ENCODE measurements at places on chromosomes 6 and 20.

- no peak for DNase-seq
Observed at GRCh38 chr6:148416330-148416965, 73.8 kb downstream of the SASH1 start.

- DNase-seq: no peak
Observed at GRCh38 chr6:28384143-28384533, 15.4 kb downstream of the ZSCAN12 start.

- DNase-seq: peak; percentile 78
Observed at GRCh38 chr6:101402622-101403031, 9.1 kb downstream of the GRIK2 start.

GRCh38 chr6:111743360-111743759 lies 129.9 kb downstream of the FYN start:
- no peak for DNase-seq

- DNase-seq: no peak
Observed at GRCh38 chr6:139868576-139868975, 494.1 kb upstream of the CITED2 start.

GRCh38 chr20:57167971-57168701 lies 98.3 kb downstream of the BMP7 start:
- no peak for DNase-seq

DNA sequence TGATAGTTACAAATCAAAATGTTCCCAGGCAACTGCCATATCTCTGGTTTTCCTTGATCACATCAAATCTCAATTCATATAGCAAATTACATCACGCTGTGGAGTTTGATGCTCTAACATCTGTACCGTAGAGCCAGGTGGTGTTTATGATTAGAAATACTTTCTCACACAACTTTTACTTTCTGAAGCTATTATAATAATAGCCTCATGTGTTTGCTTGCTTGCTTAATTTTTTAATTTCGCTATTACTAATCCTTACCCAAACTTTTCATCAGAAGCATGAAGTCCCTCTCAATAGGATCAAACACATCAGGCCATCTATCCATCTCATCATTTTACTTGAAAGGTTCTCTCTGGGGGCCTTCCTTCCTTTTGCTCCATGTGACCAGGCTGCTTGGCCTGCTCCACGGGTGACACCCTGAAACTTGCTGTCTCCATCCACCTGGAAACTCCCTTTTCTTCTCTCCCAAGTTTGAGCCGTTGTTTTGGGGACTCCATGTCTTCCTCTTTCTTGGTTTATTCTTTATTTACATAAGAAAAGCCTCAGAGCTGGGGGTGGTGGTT lies 75.4 kb downstream of the ADAT2 start:
- DNase-seq: no peak

- no peak for DNase-seq
Observed at GRCh38 chr20:15726416-15726815, 846.8 kb downstream of the KIF16B start.

DNA sequence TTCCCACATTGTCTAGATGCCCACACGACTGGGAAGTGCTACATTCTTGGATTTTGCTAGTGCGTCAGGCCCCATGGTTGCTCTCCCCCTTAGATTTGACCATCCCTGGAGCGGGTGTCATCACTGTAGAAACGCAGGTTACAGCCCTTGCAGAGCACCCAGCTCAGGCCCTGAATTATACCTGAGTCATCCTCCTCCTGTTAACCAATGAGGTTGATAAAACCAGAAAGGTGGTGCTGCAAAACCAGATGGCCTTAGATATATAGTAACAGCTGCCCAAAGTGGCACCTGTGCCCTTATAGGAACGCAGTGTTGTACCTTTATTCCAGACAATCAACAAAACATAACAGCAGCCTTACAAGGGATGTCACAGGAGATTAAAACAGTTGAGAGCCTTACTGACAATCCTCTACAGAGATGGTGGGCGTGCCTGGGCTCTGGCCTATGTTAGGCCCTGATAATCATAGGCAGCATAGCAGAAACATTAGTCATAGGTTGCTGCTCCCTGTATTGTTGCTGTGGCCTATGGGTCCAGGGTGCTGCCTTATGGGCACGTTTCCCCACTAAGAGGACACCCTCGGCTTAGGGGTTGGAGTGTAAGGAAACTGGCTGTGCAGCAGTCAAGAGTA lies 33.6 kb upstream of the HSF2 start:
- DNase-seq: no peak

- no peak for DNase-seq
Observed at GRCh38 chr6:88572449-88573139, 390.8 kb downstream of the RNGTT start.

DNA sequence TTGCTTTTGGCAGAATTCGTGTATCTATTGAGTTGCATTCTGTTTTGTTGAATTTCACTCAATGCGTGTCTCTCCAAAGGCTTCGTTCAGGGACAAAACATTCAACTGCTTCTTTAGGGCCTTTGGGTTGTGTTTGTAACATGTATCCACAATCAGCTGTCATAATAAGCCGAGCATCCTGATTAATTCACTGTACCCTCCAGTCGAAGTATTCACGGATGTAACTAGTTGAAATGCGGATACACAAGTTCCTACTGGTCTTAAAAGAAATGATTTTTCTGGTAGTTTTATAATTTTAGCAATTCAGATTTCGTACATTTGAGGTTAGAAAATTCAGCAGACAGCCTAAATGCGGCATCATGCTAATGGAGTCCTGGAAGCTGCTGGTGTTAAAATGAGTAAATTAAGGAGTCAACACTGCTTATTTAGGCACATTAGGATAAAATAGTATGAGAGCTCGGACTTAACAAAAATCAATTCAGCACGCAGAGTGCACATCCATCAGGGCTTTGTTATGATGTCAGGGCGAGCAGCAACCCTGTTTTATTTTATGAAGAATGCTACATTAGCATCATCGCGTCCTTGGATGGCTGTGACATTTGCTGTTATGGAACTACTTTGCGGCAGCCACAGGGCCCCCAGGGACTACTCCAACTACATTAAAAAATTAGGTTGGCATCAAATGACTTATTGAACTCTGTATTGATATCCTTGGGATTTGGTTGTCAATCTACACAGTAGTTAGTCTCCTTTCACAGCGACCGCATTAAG lies 489.3 kb upstream of the FLRT3 start:
- DNase-seq: peak; percentile 36

GRCh38 chr6:11215773-11216172 lies 16.7 kb downstream of the NEDD9 start:
- DNase-seq: no peak

GRCh38 chr6:73565767-73566485 lies 45.1 kb upstream of the EEF1A1 start:
- no peak for DNase-seq

GRCh38 chr6:148082696-148083095 lies 259.9 kb upstream of the SASH1 start:
- no peak for DNase-seq

DNA sequence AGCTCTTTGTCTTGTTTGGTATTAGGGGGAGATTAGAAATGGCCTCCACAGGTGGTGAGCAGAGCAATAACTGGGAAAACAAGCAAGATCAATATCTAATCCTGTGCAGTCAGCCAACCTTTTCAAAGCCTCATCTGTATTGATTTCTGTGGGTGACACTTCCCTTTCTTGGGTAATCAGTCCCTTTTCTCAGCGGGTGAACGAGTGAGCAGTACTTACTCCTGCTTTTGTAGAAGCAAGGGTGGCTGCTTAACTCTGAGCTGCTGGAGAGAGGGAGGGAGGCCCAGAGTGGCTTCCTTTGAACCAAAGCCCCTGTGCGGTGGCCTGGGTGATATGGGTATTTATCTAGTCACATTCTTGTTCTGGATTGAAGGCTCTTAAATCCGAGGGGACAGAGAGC lies 254.8 kb upstream of the CHD6 start:
- no peak for DNase-seq

- DNase-seq: no peak
Observed at GRCh38 chr6:101803136-101803535, 409.6 kb downstream of the GRIK2 start.

- no peak for DNase-seq
Observed at GRCh38 chr6:11143394-11144371, 32.2 kb upstream of the ERVFRD-1 start.

DNA sequence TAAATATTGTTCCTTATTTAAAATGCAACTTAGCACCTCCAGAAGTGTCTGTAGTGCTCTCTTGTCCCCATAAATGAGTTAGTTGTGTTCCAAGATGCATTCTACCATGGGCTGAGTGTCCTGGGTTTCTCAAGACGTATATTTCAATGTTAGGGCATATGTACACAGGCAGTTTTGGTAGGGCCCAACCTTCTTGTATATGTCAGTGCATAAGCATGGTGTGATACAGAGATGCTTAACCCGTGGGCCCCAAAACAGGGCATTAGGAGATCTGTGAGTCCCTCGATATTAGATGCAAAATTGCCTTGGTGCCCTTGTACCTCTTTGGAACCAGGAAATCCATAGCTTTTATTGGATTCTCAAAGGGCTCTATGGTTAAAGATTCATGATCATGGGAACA lies 91.5 kb upstream of the HIVEP1 start:
- DNase-seq: no peak

DNA sequence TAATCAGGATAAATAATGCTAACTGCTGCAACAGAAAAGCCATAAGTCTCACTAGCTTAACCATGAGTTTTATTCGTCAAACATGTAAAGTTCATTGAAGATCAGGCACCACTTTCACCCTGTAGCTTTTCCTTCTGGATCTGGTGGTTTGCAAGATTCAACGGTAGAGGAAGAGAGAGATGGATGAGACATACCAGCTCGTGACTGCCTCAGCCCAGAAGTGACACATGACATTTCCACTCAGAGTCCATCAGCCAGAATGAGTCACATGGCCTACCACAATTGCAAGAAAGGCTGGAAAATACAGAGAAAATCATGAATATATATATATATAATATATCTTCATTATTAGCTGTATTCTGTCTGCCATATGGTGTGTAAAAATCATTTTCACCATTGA lies 29.0 kb downstream of the SPTLC3 start:
- DNase-seq: no peak

DNA sequence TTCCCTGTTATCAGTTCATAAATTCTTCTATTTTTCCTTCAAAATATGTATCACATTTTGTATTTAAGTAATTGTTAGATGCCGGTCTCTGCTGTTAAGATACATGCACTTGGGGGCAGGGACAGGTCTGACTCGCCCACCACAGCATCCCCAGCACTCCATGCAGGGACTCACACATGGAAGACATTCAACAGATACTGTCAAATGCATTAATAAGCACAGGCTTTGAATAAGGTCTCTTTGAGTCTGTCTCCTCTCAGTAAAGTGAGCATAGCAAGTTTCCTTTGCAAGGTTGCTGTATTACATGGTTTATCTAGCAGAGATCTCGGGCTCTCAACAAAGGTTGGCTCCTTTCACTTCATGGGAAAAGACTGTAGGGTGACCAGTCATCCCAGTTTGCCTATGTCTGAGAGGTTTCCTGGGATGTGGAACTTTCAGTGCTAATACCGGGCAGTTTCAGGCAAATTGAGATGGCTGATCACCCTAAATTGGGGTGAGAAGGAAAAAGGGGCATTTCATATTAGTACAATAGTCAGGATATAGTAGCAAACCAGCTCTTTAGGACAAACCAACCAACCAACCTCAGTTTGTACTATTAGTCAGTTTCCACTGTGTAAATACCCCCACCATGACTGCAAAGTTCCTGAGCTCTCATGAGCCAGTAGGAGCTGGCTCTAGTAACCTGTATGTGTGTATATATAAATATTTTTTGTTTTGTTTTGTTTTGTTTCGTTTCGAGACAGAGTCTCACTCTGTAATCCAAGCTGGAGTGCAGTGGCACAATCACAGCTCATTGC lies 15.0 kb downstream of the JPH2 start:
- no peak for DNase-seq

- DNase-seq: no peak
Observed at GRCh38 chr6:142926177-142926493, 18.8 kb downstream of the HIVEP2 start.

GRCh38 chr20:11847827-11848226 lies 69.9 kb upstream of the BTBD3 start:
- no peak for DNase-seq

- no peak for DNase-seq
Observed at GRCh38 chr20:13868331-13868730, 83.5 kb downstream of the NDUFAF5 start.

- DNase-seq: peak; percentile 35
Observed at GRCh38 chr20:11917663-11918062, at the start of gene BTBD3. Gene BTBD3 (plus strand): TSS chr20:11917893. CDS start chr20:11918276, 383 bp downstream.

DNA sequence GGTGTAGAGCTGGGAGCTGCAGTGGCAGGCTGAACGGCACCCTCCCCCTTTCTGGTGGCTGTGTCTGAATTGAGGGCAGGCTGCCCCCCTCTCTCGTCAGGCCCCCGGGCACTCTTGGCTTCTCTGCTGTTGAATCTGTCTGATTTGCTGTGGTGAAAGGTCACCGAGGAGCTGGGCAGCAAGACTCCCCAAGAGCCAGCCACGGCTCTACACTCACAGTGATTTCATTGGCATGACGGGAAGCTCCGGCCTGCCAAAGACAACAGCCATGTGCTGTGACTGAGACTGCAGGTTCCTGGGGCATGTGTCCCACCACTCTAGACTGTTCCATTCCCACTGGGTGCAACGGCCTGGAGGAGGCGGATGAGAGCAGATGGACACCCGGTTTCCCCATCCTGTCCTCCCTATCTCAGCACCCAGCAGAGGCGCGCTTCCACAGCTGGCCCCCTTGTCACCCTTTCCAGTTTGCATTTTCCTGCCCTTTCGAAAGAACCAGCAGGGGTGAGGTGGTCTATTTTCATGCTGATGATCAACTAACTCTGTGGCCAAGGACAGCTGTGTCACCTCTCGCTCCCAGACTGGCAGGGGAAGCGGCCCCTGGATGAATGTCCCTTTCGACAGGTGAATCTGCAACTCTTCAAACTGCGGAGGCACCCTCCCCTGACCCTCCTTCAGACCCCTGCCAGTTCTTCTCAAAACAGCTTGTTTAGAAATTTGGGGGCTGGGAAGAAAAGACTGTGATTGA lies 2.2 kb downstream of the APCDD1L start:
- no peak for DNase-seq

DNA sequence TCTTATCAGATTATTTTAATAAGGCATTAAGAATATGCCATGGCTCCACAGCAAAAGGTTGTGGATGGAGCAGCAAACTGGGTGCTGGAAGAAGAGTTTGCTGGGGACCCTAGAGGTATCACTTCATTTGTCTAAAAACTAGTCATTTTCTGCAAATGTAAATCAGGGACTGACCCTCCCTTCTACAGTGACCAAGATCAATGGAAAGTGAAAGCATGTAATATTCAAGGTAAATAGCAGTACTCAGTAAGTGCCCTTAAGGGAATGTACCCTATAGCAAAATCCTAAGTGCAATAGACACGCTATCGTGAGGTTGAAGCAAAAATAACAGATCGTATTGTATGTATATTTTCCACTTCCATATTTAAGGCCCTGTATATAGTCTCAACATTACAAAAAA lies 38.7 kb downstream of the TRDN start:
- DNase-seq: no peak

GRCh38 chr20:54649511-54649962 lies 174.1 kb downstream of the DOK5 start:
- DNase-seq: peak; percentile 87

Measured in BE2C (cell line).